ENCODE measurements at places on chromosomes 7 and 10.

GRCh38 chr10:88849234-88849633 is 2.4 kb downstream of the ANKRD22 start:
- no peak for DNase-seq

DNA sequence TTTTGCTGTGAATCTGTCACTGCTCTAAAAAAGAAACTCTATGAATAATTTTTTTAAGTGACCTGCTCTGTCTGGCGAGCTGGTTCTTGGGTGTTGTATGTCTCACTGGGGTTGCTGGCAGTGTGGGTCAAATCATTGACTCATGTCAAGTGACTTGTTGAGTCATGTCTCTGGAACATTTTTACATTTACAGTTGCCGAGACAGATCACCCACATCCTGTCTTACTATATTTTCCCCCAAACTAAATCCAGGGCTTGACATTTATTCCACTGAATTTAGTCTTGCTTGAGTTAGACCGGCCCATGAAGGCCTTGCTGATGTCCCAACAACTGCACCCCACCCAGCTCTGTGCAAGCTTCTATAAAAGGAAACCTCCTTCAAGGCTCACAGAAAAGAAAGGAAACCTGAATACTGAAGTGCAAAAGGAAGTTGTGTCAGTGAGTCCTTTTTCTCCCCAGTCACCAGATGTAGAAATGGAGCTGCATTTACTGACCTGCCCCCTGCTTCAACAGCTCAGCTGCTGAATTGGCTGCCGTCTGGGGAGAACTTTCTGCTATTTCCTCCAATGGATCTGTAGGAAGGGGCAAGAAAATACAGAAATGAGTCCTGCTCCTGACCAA is 290.3 kb downstream of the TNS3 start:
- no peak for DNase-seq

DNA sequence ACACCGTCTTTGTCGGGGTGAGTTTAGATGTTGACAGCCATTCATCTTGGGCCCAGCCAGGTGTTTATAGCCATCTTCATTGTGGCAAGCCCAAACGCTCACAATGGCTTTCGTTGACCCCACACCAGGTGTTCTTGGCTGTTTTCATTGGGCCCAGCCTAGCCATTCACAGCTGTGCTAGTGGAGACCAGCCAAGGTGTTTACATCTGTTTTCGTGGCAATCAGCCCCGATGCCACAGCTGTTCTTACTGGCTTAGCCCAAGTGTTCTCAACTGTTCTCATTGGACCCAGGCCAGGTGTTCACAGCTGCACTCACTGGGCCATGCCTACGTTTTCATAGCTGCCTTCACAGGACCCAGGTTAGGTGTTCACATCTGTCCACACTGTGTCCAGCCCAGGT is 7.7 kb downstream of the FRG2B start:
- no peak for DNase-seq

GRCh38 chr10:92381543-92381954 is 90.6 kb downstream of the MARCHF5 start:
- DNase-seq: no peak

- no peak for DNase-seq
Observed at GRCh38 chr7:128177768-128178550, 63.1 kb upstream of the LEP start.

- DNase-seq: no peak
Observed at GRCh38 chr10:52316500-52316899, 2.4 kb downstream of the DKK1 start.

- no peak for DNase-seq
Observed at GRCh38 chr10:69630651-69631400, 779 bp downstream of the FAM241B start.

DNA sequence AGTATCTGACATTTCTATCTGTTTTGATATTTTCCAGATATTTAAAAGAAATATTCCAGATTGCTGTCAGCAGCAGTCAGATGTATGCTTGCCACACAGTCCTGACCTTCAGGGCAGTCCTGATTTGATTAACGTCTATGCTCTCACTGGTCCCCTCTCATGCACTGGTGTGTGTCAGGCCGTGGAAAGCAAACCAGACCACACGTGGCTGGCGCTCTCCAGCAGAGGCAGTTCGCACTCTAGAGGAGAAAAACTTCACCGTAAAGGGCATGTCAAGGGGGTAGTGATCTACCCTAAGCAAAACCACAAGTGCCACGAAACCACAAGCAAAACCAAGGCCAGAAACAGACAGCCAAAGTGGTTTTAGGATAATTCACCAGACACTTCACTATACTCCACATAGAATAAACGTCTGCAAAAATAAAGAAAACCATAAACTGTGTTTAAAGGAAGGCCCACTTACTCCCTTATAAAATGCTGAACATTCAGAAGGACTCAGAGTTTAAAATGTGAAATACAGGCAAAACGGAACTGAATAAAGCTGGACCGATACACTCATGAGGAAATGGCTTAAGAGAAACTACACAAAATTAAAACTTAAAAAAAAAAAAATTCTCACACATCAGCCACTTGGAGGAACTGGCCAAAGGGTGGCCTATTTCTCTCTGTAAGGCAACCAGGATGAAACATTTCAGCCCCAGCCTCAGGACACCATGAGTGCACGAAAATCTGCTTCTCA is 26.4 kb downstream of the PARP12 start:
- DNase-seq: peak; percentile 26

DNA sequence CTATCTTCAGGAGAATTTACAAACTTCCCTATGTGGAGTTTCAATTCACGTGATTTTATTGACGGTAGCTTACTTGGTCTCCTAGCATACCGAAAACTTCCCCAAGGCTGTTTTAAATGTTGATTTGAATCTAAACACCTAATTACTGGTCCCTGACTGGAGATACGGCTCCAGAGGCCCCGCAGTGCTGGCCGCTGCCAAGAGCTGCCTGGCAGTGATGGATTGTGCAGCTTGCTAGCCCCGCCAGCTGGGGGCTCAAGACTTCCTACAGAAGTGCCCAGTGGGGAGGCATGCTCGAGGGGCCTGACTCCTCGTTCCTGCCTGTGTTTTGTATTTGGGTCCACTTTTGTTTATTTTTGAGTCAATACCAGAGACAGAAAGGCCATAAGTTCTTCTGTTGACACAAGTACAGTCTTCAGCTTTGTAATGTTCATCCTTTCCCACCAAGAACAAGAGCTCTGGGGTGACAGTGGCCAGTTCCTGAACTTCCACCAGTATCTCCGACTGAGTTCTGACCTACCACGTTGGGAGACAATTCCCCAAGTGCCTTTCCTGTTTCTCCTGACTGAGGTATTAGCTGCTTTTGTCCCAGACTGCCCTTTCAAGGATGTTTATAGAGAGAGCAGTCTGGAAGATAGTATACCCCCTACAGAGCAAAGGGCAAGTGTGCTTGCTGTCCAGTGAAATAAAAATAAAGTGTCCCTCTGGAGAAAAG is 80.7 kb upstream of the CXCL12 start:
- no peak for DNase-seq

GRCh38 chr7:92133133-92133736 is 1.0 kb downstream of the CYP51A1 start:
- no peak for DNase-seq

DNA sequence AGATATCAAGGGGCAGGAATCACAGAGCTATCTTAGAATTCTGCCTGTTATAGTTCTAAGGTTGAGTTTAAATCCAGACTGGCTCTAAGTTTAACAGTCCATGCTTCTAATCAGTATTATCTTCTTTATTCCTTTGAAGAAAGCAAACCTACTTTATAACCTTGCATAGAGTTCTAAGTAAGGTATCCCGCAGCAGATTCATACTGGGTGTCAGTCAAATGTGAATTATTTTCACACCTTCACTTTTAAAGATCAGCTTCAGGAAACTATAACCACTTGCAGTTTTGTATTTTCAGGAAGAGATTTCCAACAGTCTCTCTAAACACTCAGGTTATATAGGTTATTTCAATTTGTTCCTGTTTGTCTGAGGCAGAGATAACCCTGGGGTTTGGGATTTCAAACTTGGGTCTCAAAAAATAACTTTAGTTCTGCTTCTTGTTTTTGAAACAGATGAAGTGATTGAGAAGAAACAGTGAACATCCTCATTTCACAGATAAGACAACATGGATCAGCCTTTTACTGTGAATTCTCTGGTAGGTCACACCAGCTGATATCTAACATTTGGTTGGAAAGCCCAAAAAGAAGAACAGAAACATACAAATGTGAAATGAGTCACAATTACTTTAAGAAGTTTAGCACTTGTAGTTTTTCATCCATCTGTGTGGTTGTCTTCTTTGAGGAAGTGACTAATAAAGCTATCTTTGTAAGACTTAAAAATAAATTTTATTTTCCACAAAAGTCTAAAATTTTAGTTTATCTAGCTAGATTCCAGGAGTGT is 21.4 kb downstream of the STAMBPL1 start:
- no peak for DNase-seq

GRCh38 chr7:143042159-143042789 is 9.9 kb upstream of the OR6V1 start:
- DNase-seq: no peak

GRCh38 chr10:98778277-98778759 is 331.6 kb upstream of the HPS1 start:
- no peak for DNase-seq

- DNase-seq: no peak
Observed at GRCh38 chr7:80524693-80525092, 12.8 kb upstream of the GNAT3 start.

GRCh38 chr7:130071701-130072622 is 1.6 kb downstream of the KLHDC10 start:
- peak; percentile 81 for DNase-seq

- DNase-seq: no peak
Observed at GRCh38 chr10:12109286-12109685, 20.2 kb upstream of the SEC61A2 start.

GRCh38 chr7:131737746-131738465 is 181.5 kb upstream of the PODXL start:
- no peak for DNase-seq

- DNase-seq: no peak
Observed at GRCh38 chr7:133859231-133859630, 267.9 kb upstream of the LRGUK start.

GRCh38 chr7:1219498-1219897 is 13.2 kb upstream of the UNCX start:
- DNase-seq: no peak

DNA sequence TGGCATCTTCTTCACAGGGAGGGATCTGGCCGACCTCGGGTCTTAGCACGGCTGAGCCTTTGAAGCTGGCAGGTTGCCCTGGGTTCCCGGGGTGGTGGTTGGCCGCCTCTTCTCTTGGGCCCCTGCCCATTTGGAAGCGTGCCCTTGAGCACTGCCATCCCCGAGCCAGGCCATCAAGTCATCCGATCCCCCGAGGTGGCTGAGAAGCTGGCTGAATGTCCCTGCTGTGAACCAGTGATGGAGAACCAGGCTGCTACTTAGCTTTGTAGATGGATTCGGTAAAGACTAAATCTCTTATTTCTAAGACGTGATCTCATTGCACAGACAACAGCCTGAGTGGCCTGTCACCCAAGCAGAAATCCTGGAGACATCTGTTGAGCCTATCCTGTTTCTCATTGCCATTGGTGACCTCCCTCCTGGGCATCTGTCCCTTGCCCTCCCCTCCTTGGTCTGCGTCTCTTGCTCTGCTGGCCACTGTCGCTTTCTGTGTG is 74.3 kb downstream of the GRK5 start:
- DNase-seq: no peak

- DNase-seq: no peak
Observed at GRCh38 chr10:34776090-34776690, 38.9 kb downstream of the PARD3 start.

GRCh38 chr7:139915268-139915863 is 86.3 kb downstream of the TBXAS1 start:
- DNase-seq: no peak

GRCh38 chr7:123338688-123339087 is 138.9 kb upstream of the SLC13A1 start:
- DNase-seq: no peak

GRCh38 chr7:8037151-8037550 is 68.6 kb downstream of the GLCCI1 start:
- DNase-seq: no peak

- no peak for DNase-seq
Observed at GRCh38 chr10:112843623-112844022, 106.4 kb upstream of the TCF7L2 start.

GRCh38 chr7:120402079-120402767 is 129.2 kb downstream of the KCND2 start:
- no peak for DNase-seq

DNA sequence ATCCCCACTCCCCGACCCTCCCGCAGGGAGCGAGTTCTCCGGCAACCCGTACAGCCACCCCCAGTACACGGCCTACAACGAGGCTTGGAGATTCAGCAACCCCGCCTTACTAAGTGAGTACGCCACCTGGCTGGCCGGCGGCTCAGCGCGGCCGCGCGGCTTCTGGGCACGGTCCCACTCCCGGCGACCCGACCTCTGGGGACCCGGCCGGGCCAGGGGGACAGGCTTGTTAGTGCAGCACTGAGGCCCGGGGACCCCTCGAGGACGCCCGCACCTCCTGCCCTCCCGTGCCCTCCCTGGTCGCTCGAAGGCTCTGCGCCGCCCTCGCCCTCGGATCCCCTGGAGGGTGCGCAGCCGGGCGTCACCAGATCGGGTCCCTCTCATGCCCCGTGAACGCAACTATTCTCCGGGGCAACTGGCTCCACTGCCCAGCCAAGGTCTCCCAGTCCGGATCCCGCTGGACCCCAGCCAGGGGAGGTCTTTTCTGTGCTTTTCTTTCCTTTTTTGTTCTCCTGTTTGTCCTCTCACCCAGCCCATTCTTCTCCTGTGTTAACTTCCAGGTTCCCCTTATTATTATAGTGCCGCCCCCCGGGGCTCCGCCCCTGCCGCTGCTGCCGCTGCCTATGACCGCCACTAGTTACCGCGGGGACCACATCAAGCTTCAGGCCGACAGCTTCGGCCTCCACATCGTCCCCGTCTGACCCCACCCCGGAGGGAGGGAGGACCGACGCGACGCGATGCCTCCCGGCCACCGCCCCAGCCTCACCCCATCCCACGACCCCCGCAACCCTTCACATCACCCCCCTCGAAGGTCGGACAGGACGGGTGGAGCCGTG is 81.8 kb downstream of the PAX2 start:
- DNase-seq: peak; percentile 15

- DNase-seq: no peak
Observed at GRCh38 chr7:41954976-41955375, 252.1 kb upstream of the INHBA start.

- DNase-seq: no peak
Observed at GRCh38 chr7:23207021-23207420, 25.2 kb downstream of the NUP42 start.

- no peak for DNase-seq
Observed at GRCh38 chr7:155333346-155334234, 35.9 kb downstream of the INSIG1 start.

- DNase-seq: no peak
Observed at GRCh38 chr7:88202278-88202677, 17.6 kb downstream of the SRI start.

- DNase-seq: no peak
Observed at GRCh38 chr10:81898518-81898917, 23.5 kb downstream of the NRG3 start.
